Panc1 (cell line): ENCODE measurements at places on chromosomes 16 and 17. TPM values are rescaled to one million over a fixed set of nuclear protein-coding genes. Genes with fewer than 3 reads are reported as not detected.

The HEATR9 gene
- total RNA-seq, result not detected

GRCh38 chr17:28661635-28662526 lies at the start of the genes SDF2 and SUPT6H:
Gene SDF2, minus strand, starts transcription at chr17:28661906. Its CDS starts 30 bp downstream, at chr17:28661876.
Gene SUPT6H, plus strand, starts transcription at chr17:28662205. Its CDS starts 11,197 bp downstream, at chr17:28673402.
- peak; percentile 56 for DNase-seq

DNA sequence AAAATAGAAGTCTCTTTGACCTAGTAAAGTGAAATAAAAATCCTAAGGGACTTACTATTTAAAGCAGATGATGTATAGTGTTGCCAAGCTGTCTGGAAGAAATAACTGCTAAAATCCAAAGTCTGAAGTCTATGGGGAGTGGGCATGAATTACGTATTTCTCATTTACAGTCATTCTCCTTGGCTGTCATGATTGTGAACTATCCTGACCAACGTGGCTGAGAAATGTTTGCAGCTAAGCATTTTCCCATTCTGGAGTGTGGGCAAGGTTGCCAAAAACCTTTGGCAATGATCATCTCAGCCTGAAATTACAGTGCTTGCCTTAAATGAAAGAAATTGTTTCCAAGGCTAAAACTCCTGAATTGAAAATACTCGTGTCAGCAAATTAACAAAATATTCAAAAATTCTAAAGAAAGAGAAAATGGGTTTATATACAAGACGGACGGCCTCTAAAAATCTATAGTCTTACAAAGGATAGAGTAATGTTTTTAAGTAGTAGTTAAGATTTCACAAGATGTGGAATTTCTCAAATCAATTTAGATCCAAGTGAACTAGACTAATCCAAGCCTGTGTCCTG lies 77.0 kb downstream of the CACNG1 start:
- no peak for DNase-seq

GRCh38 chr16:66212428-66212827 lies 154.1 kb upstream of the CDH5 start:
- no peak for DNase-seq

DNA sequence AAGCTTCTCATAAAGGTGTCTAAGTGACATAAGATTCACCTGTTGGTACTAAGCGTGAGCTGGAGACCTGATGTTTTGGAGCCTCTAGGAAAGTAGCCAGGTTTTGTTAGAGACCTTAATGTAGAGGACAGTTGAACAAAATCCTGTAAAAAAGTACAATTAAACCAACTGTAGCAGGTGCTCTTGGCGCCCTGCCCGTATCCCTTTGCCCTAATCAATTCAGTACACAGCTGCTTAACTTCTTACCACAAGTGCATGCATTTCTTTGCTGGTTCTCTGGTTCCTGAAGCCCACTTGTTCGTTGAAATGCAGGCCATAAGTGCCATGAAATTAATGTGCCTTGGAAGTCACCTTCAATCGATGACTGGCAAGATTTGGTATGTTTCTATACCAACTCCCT lies 24.4 kb downstream of the GLP2R start:
- no peak for DNase-seq

The AMZ2 gene
- total RNA-seq, result 59.6 TPM

DNA sequence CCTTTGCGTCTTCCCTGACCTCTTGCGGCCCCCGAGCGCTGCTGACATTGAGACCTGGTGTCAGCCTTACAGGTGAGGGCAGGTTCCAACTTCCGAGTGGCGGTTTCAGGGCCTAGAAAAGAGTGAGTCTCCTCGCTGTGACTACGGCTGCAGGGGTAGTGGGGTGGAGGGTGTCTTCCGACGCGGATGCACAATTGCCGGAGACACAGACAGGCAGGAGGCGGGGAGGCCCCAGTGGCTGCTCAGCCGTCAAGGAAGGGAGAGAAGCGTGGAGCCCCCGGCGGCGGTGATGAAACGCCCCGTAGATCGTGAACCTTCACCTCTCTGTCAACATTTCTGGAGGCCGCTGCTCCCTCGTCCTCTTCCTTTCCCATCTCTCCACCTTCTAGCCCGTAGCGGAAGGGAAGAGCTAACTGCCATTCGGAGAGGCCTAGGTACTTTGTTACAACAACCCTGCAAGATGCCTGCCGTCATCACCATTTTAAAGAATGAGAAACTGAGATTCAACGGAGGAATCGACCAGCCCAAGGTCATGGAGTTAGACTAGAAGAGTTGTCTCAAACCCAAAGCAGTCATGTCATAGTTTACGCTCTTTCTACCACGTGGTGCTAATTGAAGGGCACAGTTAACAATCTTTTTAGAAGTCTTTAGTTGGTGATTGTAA lies 485 bp downstream of the DNAJA3 start:
- DNase-seq, result no peak

GRCh38 chr16:68480084-68480995 lies 32.0 kb upstream of the SMPD3 start:
- no peak for DNase-seq

DNA sequence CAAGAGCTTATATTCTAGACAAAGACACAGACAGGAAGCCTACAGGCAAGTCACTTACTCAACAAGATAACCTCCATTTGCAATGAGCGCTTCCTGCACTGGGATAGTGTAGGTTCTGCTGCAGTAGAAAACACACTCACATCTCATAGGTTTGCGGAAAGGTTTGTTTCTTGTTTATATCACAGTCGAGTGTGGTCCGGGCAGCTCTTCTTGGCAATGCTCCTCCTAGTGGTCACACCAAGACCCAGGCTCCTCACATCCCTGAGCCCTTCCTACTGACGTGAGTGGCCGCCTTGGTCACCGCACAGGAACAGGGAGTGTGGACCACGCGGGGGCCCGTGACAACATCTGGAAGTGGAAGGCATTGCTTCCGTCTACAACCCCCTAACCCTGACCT lies 48.0 kb upstream of the RBFOX3 start:
- no peak for DNase-seq

The CSH2 gene
- not detected for total RNA-seq

The KRT9 gene
- not detected for total RNA-seq

DNA sequence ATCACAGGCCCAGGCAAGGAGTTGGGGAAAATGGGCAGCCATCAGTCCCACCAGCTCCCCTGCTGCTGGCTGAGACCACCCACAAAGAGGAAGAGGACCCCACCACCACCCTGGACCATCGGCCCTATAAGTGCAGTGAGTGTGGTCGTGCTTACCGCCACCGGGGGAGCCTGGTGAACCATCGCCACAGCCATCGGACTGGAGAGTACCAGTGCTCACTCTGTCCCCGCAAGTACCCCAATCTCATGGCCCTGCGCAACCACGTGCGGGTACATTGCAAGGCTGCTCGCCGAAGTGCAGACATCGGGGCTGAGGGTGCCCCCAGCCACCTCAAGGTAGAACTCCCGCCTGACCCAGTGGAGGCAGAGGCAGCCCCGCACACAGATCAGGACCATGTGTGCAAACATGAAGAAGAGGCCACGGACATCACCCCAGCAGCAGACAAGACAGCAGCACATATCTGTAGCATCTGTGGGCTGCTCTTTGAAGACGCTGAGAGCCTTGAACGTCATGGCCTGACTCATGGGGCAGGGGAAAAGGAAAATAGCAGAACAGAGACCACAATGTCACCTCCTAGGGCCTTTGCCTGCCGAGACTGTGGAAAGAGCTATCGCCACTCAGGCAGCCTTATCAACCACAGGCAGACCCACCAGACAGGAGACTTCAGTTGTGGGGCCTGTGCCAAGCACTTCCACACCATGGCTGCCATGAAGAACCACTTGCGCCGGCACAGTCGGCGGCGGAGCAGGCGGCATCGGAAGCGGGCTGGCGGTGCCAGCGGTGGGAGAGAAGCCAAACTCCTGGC lies 3.6 kb downstream of the ZNF646 start:
- no peak for DNase-seq

DNA sequence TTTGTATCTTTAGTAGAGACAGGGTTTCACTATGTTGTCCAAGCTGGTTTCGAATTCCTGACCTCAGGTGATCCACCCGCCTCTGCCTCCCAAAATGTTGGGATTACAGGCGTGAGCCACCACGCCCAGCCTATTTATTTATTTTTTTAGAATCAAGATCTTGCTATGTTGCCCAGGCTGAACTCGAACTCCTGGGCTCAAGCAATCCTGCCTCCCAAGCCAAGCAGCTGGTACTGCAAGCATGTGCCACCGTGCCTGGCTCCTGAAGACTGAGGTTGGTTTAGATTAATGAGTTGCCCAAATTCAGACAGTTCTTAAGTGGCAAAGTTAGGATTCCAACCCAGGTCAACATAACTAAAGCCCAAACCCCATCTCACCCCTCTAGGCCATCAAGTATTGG lies 7.9 kb downstream of the SLC52A1 start:
- DNase-seq, result no peak

DNA sequence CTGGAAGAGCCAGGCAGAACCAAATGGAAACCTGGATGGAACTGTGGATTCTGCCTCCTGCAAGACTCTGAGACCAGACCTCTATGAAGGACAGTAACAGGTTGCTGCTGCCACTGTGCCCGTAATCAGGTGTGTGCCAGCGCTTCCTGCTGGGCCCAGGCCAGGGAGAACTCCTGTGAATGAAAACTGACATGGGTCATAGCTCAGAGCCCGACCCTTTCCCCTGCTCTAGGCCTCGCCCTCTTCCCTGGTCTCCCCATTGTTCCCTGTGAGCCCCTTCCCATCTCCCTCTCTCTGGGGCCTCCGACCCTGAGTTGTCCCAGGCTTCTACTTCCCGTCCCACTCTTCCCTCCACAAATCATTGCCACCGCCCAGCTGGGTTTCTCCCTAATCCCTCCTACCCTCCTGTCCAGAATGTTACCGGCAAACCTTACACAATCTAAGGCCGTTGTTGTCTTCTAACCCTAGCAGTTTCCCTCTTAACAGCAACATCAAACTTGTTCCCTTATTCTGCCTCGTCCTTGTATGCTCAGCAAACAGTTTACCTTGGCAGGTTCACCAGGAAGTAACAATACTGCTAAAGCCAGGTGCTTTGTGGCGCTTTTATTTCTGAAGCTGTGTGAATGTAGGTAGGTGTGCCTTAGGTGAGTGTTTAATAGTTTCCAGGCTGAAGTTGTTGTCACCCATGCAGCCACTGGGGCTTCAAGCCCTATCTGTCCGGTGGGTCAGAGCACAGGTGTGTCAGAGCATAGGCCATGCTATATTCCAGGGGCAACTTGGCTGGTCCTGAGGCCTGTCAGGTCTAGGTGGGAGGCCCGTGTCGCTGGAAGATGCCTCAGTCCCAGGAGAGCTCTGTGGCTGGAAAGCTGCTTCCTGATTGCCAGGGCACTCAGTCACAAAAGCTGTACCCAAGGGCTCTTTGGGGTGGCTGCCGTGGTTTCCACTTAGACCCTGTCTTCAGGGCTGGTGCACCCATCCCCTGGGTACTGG lies 32.0 kb downstream of the SMPD3 start:
- DNase-seq, result no peak

DNA sequence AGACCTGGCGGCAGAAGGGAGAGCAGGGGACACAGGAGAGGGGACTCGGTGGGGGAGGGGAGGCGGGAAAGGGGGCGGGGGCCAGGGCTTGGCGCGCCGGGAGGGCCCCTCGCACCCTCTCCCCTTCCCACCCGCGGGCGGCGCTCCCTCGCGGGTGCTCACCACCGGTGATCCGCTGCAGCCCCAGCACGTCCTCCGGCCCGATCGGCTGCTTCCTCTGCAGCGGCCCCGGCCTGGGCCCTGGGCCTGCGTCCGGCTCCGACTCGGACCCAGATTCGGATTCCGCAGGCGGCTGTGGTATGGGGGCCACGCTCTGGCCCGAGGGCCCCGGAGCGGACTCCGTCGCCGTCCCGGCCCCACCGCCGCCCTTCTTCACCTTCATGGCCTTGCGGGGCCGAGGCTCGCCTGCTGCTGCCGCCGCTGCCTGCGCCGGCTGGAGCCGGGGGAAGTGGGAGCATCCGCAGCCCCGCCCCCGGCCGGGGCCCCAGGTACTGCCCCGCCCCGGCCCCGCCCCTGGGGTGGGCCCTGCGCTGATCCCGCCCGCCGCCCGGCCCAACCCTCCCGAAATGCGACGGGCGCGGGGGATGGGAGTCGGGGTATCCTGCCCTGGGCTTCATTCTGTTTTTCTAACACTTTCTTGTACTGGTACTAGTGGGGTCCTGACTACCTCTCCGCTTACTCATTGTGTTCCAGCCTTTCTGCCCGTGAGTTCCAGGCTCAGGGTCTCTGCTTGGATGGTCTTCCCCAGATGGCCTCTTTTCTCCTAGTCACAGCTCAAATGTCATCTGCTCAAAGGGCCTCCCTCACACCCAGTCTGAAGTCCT lies at the start of gene UNC119:
TSS of gene UNC119 (minus strand) at position 449 of the 824 bp plus-strand sequence. CDS start at position 382, 67 bp downstream.
- no peak for DNase-seq
